Activated naive CD8-positive, alpha-beta T cell treated with anti-CD3 and anti-CD28 coated beads, Interleukin-2, amount 50 U/mL, for 16 hours (primary cell): ENCODE measurements at places on chromosomes 12 and 14.

DNA sequence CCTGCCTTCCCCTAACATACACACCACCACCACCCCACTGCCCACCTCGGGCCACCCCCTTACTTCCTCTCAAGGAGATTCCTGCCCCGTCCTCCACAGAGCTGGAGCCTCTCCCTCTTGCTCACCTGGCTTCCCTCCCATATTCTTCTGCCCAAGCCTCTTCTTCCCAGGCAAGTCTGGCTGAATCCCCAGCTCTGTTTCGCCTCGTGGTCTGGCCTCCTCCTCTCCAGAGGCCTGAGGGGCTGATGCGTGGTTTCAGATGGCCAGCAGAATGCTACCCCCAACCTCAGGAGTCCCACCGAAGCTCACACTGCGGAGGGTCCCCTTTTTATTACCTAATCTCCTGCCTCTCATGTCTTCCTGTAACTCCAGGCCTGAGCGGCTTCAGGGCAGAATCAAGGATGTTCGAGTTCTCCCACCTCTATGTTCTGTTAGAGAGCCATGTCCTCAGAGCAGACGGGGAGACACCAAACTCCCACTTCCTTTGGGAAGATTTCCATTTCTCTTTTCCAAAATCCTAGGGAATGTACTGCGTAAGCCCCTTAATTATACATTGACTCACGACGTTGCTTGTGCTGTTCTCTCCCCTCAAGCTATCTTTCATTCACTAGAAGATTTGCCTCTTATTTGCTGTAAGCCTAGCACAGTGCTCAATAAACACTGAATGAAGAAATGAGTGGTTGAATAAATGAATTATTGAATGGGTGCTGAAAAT is 33.9 kb upstream of the LTBP2 start:
- no peak for DNase-seq

DNA sequence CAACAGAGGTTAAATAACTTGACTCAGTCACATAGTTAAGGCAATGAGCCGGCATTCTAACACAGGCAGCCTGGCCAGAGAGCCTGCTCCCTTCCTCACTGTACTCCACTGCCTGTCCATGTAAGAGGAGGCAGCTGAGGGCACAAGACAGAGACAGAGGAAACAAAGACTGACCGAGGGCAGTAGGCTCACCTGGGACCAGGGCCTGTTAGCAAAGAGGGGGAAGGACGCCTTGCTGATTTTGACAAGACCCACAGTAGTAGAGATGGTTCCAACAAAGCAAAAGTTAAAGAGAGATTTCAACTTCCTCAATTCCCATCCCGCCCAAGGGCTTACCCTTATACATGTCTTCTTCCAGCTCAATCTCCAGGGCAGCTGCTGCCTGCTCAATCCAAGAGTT is 26.5 kb downstream of the OTUB2 start:
- DNase-seq, result no peak

DNA sequence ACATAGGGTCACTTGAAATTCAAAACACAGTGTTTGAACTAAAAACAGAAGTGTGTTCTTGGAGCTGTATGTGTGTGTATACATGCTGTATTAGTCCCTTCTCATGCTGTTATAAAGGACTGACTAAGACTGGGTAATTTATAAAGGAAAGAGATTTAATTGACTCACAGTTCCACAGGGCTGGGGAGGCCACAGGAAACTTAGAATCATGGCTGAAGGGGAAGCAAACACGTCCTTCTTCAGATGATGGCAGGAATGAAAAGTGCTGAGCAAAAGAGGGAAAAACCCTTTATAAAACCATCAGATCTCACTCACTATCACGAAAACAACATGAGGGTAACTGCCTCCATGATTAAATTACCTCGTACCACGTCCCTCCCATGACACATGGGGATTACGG is 224.1 kb downstream of the BCAT1 start:
- no peak for DNase-seq

DNA sequence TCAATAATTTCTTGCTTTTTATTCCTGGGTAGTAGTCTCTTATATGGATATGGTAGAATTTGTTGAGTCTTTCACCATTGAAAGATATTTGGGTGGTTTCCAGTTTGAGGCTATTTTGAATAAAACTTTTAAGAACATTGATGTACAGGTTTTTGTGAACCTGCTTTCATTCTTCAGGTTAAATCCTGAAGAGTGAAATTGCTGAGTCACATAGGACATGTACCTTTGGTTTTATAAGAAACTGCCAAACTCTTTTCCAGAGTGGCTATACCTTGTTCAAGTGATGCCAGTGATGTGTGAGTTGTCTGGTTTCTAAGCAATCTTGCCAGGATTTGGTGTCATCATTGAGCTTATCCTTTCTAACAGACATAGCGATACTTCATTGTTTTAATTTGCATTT is 184.6 kb upstream of the PZP start:
- no peak for DNase-seq

GRCh38 chr14:28055008-28055407 is 711.6 kb upstream of the FOXG1 start:
- DNase-seq, result no peak

GRCh38 chr14:75165586-75166391 is 10.6 kb downstream of the TMED10 start:
- DNase-seq, result no peak

GRCh38 chr14:90428676-90429075 is 31.8 kb downstream of the CALM1 start:
- DNase-seq, result no peak

- DNase-seq, result no peak
These were observed 479.2 kb downstream of the RMST start for GRCh38 chr12:97941686-97942354.

GRCh38 chr12:61348871-61349270 is 911.3 kb upstream of the USP15 start:
- DNase-seq, result no peak

DNA sequence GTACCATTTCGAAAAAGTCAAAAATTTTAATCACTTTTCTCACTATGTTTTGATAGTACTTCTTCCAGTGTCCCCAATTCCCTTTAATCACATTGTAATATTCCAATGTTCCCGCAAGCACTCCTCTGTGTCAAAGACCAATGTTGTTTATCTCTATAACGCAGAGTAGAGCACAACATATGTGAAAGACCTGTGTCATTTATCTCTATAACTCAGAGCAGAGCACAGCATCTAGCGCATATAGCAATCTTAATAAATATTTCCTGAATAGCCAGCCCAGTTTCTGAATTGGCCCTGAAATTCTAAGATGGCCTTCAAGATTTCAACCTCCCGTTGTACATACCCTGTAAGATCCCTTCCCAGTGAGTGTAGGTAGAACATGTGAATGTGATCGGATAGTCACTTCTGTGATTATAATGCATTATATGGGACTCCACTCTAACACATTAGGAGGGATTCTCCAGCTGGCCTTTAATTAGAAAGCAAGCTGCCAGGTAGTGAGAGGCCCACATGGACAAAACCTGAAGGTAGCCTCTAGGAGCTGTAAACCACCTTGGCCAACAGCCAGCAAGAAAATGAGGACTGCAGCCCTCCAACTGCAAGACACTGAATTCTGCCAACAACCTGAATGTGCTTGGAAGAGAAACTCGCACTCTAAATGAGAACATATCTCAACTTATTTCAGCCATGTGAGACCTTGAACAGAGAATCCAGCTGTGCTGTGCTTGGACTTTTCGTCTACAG is 238.8 kb upstream of the SYT10 start:
- DNase-seq, result no peak

- no peak for DNase-seq
These were observed 76.0 kb downstream of the SYNE2 start for GRCh38 chr14:63928744-63929174.

- no peak for DNase-seq
These were observed 11.6 kb downstream of the RAPGEF3 start for GRCh38 chr12:47747126-47747525.

- DNase-seq, result no peak
These were observed 9.3 kb upstream of the ESR2 start for GRCh38 chr14:64303471-64303917.

DNA sequence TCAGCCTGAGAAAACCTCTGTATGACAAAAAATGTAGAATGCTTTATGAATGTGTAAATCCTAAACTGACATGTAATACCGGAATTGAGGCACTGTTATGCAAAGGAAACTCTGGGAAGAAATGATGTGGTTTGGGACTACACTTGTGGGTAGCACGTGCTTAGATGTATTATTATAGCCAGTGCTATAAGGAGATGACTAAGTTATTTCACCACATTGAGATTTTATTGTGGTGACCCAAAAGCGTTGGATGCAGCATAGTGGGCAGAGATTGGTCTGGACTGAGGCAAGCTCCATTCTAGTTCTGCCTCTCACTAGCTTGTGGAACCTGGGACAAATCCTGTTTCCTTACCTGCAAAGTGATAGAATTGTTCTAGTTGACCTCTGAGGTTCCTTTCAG is 172.2 kb downstream of the SNAPC1 start:
- no peak for DNase-seq

DNA sequence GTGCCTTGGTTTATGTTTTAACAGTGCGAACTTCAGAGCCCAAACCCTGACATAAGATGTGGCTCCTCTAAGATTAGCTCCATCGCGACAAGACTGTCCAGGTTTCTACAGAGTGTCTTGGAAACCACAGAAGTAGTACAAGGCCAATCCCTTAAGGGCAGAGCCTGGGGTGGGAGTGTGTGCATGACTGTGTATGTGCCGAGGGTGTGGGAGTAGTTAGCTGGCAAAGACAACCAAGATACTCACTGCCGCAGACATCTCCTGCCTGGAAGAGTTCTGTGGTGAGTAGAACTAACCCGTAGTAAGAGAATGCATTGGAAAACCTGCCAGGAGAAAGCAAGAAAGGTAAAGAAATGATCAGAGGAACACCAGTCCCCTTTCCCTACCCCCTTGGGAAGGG is 54.1 kb downstream of the DAO start:
- DNase-seq, result no peak

DNA sequence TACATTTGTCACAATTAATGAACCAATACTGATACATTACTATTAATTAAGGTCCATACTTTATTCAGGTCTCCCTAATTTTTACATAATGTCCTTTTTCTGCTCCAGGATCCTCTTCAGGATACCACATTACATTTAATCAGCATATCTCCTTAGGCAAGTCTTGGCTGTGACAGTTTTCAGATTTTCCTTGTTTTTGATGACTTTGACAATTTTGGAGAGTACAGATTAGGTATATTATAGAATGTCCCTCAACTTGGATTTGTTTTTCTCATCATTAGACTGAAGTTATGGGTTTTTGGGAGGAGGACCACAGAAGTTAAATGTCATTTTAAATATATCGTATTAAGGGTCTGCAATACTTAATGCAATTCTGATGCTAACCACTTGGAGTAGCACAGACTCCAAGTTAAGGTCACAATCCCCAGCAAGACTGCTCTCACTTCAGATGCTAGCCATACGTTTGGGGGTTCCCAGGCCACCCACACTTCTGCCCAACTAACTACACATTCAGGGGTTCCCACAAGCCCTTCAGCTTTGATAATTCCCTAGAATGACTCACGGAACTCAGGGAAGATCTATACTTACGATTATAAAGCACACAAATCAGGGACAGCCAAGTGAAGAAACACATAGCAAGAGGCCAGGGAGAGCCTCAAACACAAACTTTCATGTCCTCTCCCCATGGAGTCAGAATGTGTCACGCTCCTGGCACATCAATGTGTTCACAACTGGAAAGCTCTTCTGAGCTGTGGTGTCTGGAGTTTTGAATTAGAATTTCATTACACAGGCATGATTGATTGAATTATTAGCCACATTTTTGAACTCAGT is 17.0 kb upstream of the NUBPL start:
- DNase-seq, result no peak

DNA sequence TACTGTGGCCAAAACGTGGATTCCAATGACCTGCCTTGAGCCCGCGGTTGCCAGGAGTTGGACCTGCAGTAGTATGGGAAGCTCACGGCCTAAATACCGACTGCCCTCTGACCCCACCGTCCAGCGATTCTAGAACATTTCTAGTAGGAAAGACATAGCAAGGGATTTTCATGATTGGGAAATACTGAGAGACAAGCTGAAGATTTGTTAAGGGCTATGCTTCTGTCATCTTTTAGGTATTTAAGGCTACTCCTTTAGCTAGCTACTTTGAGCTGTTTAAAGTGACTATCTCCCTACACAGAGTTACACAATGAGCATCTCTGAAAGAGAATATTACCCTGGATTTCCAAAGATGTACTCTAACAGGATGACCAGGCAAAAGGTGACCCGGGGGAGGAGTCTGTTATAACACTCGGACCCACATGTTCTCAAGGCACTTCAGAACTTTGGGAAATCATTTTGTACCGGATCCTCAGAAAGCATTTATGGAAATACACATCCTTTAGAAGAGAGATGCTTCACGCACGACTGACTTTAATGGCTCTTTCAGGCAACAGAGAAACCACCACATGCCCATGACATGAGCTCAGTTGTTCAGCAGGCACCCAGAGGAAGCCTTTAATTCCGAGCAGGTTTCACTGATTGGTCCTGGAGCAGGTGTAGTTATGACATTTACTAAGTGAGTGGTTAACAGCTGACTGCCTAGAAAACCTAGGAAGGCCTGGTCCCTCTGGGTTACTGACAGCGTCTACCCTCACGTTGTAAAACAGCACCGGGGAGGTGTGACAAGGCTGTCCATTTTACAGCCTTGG is 4.2 kb downstream of the BAG5 start:
- no peak for DNase-seq

GRCh38 chr12:41465526-41465925 is 277.4 kb downstream of the PDZRN4 start:
- no peak for DNase-seq

DNA sequence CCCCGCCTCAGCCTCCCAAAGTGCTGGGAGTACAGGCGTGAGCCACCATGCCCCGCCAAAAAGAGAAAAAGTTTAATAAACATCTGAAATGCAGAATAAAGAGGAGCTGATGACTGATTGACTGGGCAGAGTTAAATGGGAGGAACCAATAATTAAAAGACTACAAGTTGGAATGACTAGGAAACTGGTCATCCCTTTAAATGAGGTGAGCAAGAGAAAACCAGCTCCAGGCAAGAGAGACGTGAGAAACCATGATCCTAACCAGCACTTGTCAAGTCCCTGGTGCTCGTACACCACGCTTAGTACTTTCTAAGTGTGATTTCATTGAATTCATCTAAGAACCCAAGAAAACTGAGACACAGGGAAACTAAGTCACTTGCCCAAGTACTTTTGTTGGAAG is 47.9 kb downstream of the MAP1LC3B2 start:
- DNase-seq, result no peak

DNA sequence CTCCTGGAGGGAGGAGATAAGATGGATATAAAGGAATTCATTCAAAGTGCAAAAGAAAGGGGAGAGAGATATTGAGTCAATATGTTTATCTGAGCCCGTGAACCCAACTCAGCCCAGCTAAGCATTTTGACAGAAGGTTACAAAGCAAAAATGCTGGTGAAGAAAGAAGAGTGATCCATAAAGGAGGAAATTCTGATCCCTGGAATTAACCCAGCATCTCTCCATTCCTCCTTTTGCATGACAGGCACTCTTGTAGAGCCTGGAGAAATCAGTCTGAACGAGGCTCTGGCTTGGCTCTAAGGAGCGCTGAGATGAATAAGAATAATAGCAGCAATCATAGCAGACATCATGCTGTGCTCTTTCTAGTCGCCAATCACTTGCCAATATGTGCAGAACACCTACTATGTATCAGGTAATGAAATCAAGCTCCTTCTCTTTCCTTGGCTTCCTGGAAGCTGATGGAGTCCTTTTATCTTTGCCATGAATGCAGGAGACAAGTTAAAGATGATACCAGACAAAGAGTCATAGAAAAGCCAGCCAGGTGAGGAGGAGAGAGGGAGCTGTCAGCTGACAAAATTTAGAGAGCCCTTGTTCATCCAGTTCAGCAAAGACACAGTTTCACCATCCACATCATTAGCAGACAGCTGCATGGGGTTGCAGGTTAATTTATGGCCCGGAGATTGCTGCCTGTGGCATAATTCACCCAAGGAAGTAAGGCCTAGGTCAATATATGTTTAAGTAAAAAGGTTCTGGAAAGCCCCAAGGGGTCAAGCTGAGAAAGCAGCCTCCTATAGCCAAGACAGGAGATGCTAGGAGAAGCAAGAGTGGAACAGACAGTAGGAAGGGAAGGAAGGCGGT is 476.5 kb upstream of the TBX3 start:
- DNase-seq, result no peak
